Aorta (tissue), 5 donors: ENCODE measurements at places on chromosomes 2 and 18. TPM values are rescaled to one million over a fixed set of nuclear protein-coding genes. Genes with fewer than 3 reads are reported as not detected.

The CYBRD1 gene
- 396 TPM for total RNA-seq

DNA sequence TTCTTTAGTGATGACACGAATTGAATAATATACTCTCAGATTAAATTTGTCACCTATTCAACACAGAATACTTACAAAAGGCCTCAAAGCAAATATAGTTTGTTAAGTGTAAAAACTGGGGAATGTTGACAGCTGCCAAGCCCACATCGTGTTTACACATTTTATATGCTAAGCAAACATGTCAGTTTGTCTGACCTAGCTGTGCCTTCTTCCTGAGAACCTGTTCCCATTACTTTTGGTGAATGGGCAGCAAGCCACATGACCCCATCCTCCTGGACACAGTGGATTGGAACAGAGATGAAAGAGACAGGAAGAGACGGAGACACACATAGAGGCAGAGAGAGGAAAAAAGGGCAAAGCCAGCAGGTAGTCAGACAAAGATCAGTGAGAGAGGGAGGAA, 22.9 kb upstream of the CUL3 start:
- no peaks in the 10 kb centered on the region for H3K27me3 ChIP-seq
- H3K4me1 ChIP-seq, result no peaks in the 10 kb centered on the region
- no peaks in the 10 kb centered on the region for H3K36me3 ChIP-seq
- no peak overlapping the region for H3K27ac ChIP-seq
- DNase-seq, result no peak
- no peak overlapping the region for H3K4me3 ChIP-seq

The ANTXR1 gene
- total RNA-seq, result 358 TPM

- DNase-seq, result no peak
- H3K36me3 ChIP-seq, result no peaks in the 10 kb centered on the region
- H3K4me3 ChIP-seq, result no peak overlapping the region
Measured at GRCh38 chr2:121860033-121860757, 104.7 kb downstream of the TSN start.

The RAB6C gene
- not detected for total RNA-seq

GRCh38 chr2:76314271-76315020, 603.7 kb upstream of the GCFC2 start:
- H3K27me3 ChIP-seq, result no peaks in the 10 kb centered on the region
- DNase-seq, result no peak
- H3K4me3 ChIP-seq, result no peak overlapping the region
- H3K4me1 ChIP-seq, result no peaks in the 10 kb centered on the region

The TEKT4 gene
- total RNA-seq, result not detected

The PARD6G gene
- 3.8 TPM for total RNA-seq

The DCDC2C gene
- 0.27 TPM for total RNA-seq
